ENCODE measurements at places on chromosomes 4 and X.

DNA sequence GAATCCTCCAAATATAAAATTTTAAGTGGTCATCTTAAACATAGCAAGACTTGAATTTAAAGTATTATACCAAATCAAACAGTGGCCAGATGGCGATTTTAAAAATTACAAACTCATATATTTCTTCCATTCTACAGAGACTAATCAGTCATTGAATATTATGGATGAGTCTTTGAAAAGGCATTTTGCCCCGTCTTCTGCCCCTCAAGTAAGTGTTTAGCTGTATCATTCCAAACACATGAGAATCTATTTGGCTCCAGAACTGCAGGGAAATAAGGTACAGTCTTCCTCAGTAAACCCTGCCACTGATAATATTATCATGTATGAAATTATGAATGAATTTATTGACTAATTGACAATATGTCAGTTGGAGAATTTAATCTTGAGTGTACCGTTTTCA, 191.0 kb downstream of the SLC7A11 start:
- no peak overlapping the region for H3K4me3 ChIP-seq
- no peaks in the 10 kb centered on the region for H3K4me1 ChIP-seq
- H3K27ac ChIP-seq = no peak overlapping the region
- no peaks in the 10 kb centered on the region for H3K36me3 ChIP-seq
- no peaks in the 10 kb centered on the region for H3K27me3 ChIP-seq

DNA sequence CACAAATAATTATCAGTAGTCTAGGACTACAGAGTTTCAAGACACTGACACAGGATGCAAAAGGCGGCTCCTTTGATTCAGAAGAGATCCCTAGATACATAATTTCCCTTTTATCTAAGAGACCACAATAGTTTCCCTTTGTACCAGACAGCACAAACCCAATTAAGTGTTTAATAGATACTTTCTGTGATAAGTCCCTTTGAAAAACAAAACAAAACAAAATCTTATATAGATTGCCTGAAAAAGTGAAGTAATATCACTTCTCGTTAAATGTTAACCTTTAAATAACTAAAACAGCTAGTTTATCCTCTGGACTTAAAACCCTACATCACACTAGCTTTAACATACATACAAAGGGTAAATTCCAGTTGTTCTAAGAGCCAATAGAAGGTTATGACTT, 49.9 kb downstream of the APBB2 start:
- H3K27me3 ChIP-seq = no peaks in the 10 kb centered on the region
- DNase-seq = no peak
- H3K27ac ChIP-seq = no peak overlapping the region
- H3K4me3 ChIP-seq = no peak overlapping the region
- H3K4me1 ChIP-seq = peaks cover 29% of the 10 kb centered on the region
- H3K36me3 ChIP-seq = no peaks in the 10 kb centered on the region

- H3K4me3 ChIP-seq = no peak overlapping the region
- peaks cover 33% of the 10 kb centered on the region for H3K4me1 ChIP-seq
- H3K27ac ChIP-seq = no peak overlapping the region
- no peaks in the 10 kb centered on the region for H3K27me3 ChIP-seq
- no peak for DNase-seq
Measured at GRCh38 chr4:147785129-147785528, 53.2 kb downstream of the ARHGAP10 start.

GRCh38 chr4:145047151-145047550, 50.8 kb downstream of the ANAPC10 start:
- H3K36me3 ChIP-seq = no peaks in the 10 kb centered on the region
- H3K4me3 ChIP-seq = no peak overlapping the region
- DNase-seq = no peak
- no peaks in the 10 kb centered on the region for H3K4me1 ChIP-seq

- no peak overlapping the region for H3K4me3 ChIP-seq
- H3K36me3 ChIP-seq = no peaks in the 10 kb centered on the region
- no peak overlapping the region for H3K27ac ChIP-seq
- H3K27me3 ChIP-seq = no peaks in the 10 kb centered on the region
- no peak for DNase-seq
Measured at GRCh38 chr4:138677748-138678147, 337.8 kb upstream of the NOCT start.

DNA sequence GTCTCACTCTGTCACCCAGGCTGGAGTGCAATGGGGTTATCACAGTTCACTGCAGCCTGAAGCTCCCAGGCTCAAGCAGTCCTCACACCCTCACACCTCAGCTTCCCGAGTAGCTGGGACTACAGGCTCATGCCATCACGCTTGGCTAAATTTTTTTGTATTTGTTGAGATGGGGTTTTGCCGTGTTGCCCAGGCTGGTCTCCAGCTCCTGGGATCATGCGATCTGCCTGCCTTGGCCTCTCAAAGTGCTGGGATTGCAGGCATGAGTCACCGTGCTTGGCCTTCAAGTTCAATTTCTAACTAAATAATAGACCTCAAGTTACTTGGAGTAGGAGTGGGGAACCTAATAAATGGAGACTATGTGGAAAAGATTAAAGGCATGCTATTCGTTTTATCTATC, 48.9 kb downstream of the MND1 start:
- DNase-seq = peak; percentile 85
- peak overlapping the region; percentile 33 for H3K27ac ChIP-seq
- no peaks in the 10 kb centered on the region for H3K4me1 ChIP-seq
- no peak overlapping the region for H3K4me3 ChIP-seq
- H3K36me3 ChIP-seq = no peaks in the 10 kb centered on the region
- H3K27me3 ChIP-seq = no peaks in the 10 kb centered on the region

DNA sequence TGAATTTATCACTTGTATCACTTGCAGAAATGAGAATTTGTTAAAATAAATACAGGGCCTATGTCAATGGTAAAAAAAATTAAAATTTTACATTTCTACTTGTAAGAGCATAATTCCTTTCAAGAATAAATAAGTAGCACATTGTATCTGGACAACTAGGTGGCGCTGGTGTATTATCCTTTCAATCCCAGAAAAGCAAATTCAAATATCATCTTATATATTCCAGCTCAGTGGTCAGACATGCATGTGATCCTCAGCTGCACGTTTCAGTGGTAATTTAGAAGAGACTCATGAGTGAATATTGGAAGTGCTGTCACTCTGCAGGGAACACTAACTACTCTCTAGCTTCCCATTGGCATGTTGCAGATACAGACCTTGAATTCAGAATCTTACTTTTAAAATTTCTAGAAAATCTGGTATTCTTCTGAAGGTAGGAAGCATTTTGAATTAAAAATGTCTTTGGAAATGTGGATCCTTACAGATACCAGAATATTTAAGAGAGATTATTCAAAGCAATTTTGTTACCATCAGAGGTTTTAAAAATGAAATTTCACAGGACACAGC, 1414.7 kb upstream of the TENM3 start:
- H3K27me3 ChIP-seq = no peaks in the 10 kb centered on the region
- H3K27ac ChIP-seq = no peak overlapping the region
- H3K4me3 ChIP-seq = no peak overlapping the region

DNA sequence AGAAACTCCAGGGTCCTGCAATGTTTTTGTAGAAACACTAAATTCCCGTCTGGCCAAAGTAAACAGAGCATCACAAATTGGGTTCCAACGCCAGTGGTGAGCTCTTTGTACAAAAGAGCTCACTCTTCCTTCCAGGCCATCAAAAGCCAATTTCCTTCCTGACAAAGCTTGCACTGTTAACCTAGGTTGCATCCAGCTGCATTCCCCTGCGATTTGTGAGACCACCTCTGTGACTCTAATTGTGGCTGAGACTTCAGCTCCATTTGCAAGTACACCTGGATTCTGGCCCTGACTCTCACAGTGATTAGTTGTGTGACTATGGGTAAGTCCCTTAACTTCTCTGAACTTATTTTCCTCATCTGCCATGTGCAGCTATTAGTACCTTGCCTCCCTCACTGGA, 212.5 kb upstream of the CXorf66 start:
- no peak overlapping the region for H3K4me3 ChIP-seq
- H3K36me3 ChIP-seq = no peaks in the 10 kb centered on the region
- H3K27ac ChIP-seq = no peak overlapping the region
- no peaks in the 10 kb centered on the region for H3K4me1 ChIP-seq

DNA sequence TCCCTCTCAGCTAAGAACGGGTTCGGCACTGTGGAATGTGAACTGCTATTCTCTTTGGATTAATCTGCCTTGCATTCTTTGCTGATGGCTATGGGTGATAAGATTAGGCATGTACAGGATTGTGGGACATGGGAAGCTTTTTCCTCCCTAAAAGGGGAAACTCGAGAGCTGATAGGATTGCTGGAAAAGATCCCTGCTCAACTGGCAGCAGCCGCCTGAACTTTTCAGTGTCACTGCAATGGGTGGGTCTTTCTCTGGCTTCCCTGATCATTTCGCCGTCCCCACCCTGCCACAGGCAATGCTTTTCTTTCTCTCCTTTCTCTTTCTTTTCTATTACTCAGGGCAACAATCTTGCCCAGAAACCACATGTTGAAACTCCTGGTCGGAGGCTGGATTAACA, 20.5 kb downstream of the PAGE2 start:
- no peaks in the 10 kb centered on the region for H3K36me3 ChIP-seq
- peak overlapping the region; percentile 19 for H3K27ac ChIP-seq
- H3K4me1 ChIP-seq = no peaks in the 10 kb centered on the region
- no peaks in the 10 kb centered on the region for H3K27me3 ChIP-seq
- H3K4me3 ChIP-seq = no peak overlapping the region
- DNase-seq = no peak

- H3K4me1 ChIP-seq = no peaks in the 10 kb centered on the region
- no peaks in the 10 kb centered on the region for H3K27me3 ChIP-seq
- H3K36me3 ChIP-seq = no peaks in the 10 kb centered on the region
- H3K27ac ChIP-seq = no peak overlapping the region
Measured at GRCh38 chrX:2548711-2549423, 48.1 kb upstream of the DHRSX start.

DNA sequence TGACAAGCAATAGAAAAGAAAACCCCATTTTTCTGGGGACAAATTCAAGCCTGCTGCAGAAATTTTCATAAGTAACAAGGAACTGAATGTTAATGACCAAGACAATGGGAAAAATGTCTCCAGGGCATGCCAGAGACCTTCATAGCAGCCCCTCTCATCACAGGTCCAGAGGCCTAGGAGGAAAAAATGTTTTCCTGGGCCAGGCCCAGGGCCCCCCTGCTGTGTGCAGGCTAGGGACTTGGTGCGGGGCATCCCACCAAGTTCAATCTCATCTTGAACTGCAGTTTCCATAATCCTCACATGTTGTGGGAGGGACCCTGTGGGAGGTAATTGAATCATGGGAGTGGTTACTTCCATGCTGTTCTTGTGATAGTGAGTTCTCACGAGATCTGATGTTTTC, 211.5 kb upstream of the GRIA3 start:
- no peaks in the 10 kb centered on the region for H3K4me1 ChIP-seq
- H3K4me3 ChIP-seq = no peak overlapping the region
- no peaks in the 10 kb centered on the region for H3K27me3 ChIP-seq
- no peaks in the 10 kb centered on the region for H3K36me3 ChIP-seq
- DNase-seq = no peak
- no peak overlapping the region for H3K27ac ChIP-seq

- no peaks in the 10 kb centered on the region for H3K27me3 ChIP-seq
- H3K27ac ChIP-seq = no peak overlapping the region
- no peaks in the 10 kb centered on the region for H3K4me1 ChIP-seq
- no peak overlapping the region for H3K4me3 ChIP-seq
- DNase-seq = no peak
- no peaks in the 10 kb centered on the region for H3K36me3 ChIP-seq
Measured at GRCh38 chr4:188347339-188347738, 208.1 kb downstream of the TRIML1 start.

GRCh38 chr4:163470391-163470790, 3.2 kb downstream of the TKTL2 start:
- no peak overlapping the region for H3K4me3 ChIP-seq
- no peaks in the 10 kb centered on the region for H3K4me1 ChIP-seq
- H3K27ac ChIP-seq = no peak overlapping the region
- DNase-seq = no peak

GRCh38 chr4:185290656-185291055, 81.3 kb downstream of the SNX25 start:
- H3K4me3 ChIP-seq = no peak overlapping the region
- peaks cover 24% of the 10 kb centered on the region for H3K4me1 ChIP-seq
- no peak for DNase-seq
- H3K27me3 ChIP-seq = no peaks in the 10 kb centered on the region
- peaks cover 36% of the 10 kb centered on the region for H3K36me3 ChIP-seq

DNA sequence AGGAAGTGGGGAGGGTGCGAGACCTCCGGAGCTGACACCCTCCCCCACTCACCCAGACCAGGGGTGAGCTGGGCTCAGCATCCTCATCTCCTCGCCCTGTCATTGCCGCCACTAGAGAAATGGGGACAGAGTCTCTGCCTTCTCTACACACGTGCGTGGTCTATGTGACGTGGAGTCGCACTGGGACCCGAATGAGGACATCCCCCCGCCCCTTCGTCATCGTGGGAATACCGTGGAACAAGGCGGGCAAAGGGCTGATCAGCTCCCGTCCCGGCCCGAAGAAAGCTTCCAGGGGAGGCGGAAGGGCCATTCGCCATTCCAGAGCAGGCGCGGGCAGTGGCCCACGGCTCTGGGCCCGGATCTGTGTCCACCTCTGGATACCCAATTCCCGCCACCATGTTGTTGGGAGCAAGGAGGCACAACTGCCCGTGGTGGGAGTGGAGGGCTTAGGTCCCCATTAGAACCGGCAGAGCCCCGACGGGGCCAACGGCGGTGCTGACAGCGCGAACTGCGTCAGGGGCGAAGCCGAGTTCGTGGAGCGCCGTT, 12.0 kb downstream of the HMX1 start:
- no peaks in the 10 kb centered on the region for H3K36me3 ChIP-seq
- no peak overlapping the region for H3K4me3 ChIP-seq
- no peak overlapping the region for H3K27ac ChIP-seq
- no peak for DNase-seq
- peaks cover 32% of the 10 kb centered on the region for H3K4me1 ChIP-seq
- no peaks in the 10 kb centered on the region for H3K27me3 ChIP-seq

GRCh38 chrX:16885628-16886027, 15.5 kb upstream of the RBBP7 start:
- DNase-seq = no peak
- no peak overlapping the region for H3K4me3 ChIP-seq
- no peaks in the 10 kb centered on the region for H3K27me3 ChIP-seq
- no peak overlapping the region for H3K27ac ChIP-seq

GRCh38 chr4:187550256-187550950, 445.2 kb upstream of the ZFP42 start:
- no peaks in the 10 kb centered on the region for H3K27me3 ChIP-seq
- H3K27ac ChIP-seq = no peak overlapping the region
- no peaks in the 10 kb centered on the region for H3K36me3 ChIP-seq
- no peak for DNase-seq
- no peak overlapping the region for H3K4me3 ChIP-seq

- no peaks in the 10 kb centered on the region for H3K36me3 ChIP-seq
- no peaks in the 10 kb centered on the region for H3K27me3 ChIP-seq
- peaks cover 53% of the 10 kb centered on the region for H3K4me1 ChIP-seq
- H3K4me3 ChIP-seq = no peak overlapping the region
- no peak for DNase-seq
- H3K27ac ChIP-seq = peak overlapping the region; percentile 77
Measured at GRCh38 chr4:41141900-41142299, 72.4 kb downstream of the APBB2 start.

DNA sequence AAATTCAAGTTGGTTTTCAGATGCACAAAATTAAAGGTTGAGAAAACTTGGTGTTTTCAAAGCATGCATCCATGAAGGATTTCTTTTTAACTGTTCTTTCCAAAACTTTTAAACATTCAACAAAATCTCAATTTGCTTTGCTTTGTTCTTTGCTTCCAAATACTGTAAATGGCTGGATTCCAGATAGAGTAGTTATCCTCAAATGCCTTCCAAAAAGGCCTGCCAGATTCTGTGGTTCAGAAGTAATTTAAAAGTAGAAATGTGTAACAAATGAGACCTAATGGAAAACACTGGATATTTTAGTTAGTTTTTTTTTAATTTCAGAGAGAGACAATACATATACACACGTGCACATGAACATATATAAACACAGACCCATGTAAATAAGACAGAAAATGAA, 97.3 kb downstream of the NR3C2 start:
- no peaks in the 10 kb centered on the region for H3K36me3 ChIP-seq
- H3K4me3 ChIP-seq = no peak overlapping the region
- H3K4me1 ChIP-seq = no peaks in the 10 kb centered on the region
- H3K27me3 ChIP-seq = no peaks in the 10 kb centered on the region

All from tibial artery (tissue), 4 donors.